Naive B cell (primary cell): ENCODE measurements at places on chromosomes 5 and 9.

DNA sequence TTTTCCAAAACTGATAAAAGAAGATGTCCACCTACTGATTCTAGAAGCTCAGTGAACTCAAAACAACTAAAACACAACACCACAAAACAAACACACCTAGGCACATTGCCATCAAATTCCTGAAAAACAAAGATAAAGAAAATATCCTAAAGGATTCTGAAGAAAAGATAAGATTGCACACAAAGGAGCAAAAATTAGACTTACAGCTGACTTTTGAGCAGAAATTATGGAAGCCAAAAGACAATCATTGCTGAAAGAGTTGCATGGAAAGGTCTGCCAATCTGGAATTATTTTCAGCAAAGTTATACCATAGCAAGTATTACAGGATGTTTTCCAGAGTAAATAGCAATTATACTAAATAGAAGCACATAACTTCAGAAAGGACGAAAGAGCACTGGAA is 128.2 kb upstream of the IRX2 start:
- no peak for DNase-seq

DNA sequence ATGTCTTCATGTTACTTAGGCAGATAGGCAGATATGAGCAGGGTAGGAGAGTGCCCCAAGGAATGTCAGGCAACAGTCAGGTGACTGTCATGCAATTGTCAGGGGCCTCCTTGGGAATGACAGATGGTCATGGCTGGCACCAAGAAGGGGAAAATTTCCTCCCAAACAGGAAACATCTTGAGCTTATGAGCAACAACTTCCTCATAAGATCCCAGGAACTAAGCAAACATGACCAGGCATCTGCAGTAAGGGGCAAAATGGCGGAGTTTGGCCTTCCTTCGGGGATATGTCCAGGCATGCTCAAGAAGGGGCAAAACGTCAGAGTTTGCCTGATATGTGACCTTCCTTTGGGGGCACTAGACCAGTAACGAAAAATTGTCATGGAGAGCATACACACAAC is 591.8 kb downstream of the PDE4D start:
- no peak for DNase-seq

DNA sequence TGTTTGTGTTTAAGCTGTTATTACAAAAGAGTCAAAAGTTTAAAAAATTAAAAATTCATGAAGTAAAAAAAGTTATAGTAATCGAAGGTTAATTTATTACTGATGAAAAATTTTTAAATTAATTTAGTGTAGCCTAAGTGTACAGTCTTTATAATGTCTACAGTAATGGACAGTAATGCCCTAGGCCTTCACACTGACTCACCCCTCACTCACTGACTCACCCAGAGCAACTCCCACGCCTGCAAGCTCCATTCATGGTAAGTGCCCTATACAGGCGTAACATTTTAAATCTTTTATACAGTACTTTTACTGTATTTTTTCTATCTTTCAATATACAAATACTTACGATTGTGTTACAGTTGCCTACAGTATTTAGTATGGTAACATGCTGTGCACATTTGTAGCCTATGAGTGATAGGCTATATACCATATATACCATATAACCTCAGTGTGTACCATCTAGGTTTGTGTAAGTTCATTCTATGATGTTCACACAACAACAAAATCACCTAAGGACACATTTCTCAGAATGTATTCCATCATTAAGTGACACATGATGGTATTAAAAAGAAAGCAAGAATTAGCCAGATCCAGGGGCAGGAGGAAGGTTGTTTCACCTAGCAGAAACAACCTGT is 40.1 kb downstream of the DCAF10 start:
- no peak for DNase-seq

- DNase-seq = no peak
Measured at GRCh38 chr5:142296914-142297417, 27.9 kb downstream of the SPRY4 start.

- DNase-seq = no peak
Measured at GRCh38 chr9:73780916-73781315, 629.3 kb downstream of the ANXA1 start.

- DNase-seq = no peak
Measured at GRCh38 chr9:14402583-14402982, 88.6 kb upstream of the NFIB start.
